ENCODE measurements at places on chromosomes 5 and 9.

- no peak for DNase-seq
Measured at GRCh38 chr5:126483156-126483555, 59.9 kb downstream of the GRAMD2B start.

DNA sequence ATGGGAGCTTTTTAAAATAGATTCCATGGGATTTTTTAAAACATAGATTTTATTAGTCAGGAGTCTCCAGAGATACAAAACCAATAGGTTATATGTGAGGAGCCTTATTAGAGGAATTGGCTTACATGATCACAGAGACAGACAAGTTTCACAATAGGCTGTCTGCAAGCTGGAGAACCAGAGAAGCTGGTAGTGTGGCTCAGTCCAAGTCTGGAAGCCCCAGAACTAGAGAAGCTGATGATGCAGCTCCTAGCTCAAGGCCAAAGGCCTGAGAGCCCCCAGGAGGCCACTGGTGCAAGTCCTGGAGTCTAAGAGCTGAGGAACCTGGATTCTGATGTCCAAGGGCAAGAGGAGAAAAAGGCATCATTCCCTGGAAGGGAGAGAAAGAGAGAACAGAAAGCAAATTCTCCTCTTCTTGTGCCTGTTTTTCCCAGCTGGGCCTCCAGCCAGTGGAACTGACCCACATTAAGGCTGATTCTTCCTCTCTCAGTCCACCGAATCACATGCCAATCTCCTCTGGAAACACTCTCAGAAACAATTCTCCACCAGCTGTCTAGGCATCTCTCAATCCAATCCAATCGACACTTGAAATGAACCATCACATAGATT is 59.3 kb downstream of the AHRR start:
- DNase-seq, result no peak

DNA sequence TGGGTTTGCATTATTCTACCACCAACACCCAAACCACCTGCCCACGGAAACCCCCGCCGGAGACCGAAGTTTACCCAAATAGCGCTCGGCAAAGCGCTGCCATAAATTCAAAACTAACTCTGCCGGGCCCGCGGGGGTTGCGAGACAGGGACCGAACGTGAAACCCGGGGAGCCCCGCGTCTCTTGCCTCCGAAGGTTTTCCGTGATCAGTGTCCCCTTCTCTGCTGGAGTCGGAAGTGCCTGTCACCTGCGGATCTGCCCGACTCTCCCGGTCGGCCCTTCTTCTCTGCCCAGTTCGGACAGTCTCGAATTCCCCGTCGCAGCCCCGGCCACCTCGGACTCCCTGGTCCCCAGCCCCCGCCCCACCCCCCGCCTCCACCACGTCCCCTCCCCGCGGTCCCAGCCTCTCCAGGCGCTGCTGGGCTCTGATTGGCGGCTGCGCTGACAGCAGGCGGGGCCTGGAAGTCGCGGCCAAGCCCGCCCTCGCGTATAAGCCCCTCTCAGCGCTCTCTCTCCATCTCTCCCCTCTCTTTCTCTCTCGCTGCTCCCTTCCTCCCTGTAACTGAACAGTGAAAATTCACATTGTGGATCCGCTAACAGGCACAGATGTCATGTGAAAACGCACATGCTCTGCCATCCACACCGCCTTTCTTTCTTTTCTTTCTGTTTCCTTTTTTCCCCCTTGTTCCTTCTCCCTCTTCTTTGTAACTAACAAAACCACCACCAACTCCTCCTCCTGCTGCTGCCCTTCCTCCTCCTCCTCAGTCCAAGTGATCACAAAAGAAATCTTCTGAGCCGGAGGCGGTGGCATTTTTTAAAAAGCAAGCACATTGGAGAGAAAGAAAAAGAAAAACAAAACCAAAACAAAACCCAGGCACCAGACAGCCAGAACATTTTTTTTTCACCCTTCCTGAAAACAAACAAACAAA is at the start of gene RORB:
TSS of gene RORB (plus strand) at position 517 of the 929 bp plus-strand sequence. CDS start 642 bp downstream, outside the sequence.
- peak; percentile 25 for DNase-seq

- no peak for DNase-seq
Measured at GRCh38 chr9:12777121-12778022, 2.6 kb downstream of the LURAP1L start.

DNA sequence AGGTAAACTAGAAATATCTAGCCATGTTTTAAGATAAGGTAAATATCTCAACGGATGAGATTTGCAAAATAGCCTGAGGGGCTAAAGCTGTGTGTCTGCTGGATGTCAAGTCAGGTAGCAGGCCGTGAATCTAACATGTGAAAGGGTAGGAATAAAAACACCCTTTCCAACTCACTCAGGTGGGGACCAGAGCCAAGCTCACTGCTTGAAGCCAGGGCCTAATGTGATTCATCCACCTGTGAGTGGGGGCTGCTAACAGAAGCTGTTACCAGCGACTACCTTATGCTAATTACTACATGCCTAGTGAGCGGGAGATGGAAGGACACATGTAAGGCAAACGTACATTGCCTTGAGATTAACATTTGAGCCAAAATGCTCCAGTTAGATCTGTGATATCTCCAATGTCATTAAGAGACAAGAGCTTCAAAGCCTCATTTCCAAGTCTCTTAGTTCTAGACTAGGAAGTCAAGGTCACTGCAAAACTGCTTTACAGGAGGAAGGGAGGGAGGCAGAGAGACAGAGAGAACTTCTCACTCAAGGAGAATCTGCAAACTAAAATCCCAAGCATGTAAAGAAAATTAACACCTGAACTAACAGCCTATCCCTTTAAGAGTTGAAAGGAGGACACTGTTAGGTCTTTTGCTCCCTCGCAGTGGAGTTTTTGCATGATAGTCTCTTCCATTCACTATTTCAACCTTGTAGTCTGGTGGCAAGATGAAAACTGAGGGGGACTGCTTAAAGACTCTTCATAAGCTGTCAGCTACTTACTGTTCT is 141.6 kb upstream of the RPS23 start:
- DNase-seq, result no peak

DNA sequence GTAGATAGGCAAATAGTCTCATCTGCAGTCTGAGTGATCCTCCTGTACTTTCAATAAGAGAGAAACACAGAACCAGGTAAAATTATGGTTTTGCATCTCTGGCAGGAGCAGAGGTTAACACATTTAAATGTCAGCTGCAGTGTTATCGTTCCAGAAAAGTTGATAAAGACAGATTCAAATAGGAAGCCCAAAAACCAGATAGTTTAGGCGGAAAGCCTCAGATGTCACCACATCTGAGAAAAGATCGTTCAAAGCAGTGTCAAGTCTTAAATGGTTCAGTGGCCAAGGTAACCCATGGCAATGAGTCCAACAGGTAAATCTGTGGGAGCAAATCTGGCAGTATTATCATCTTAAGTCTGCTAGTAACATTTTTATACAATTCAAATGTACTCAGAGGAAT is 542.1 kb upstream of the MEF2C start:
- no peak for DNase-seq
